ENCODE measurements at places on chromosomes 4 and X. TPM values are rescaled to one million over a fixed set of nuclear protein-coding genes. Genes with fewer than 3 reads are reported as not detected.

The DSPP gene
- polyA plus RNA-seq, result 0.01 TPM

The GAGE2A gene
- not detected for polyA plus RNA-seq

The DGAT2L6 gene
- not detected for polyA plus RNA-seq

The GAB1 gene
- 69.2 TPM for polyA plus RNA-seq

The HNRNPDL gene
- polyA plus RNA-seq, result 385 TPM
